Muscle of leg (tissue), 16 donors: ENCODE measurements at places on chromosomes 6 and 20.

GRCh38 chr6:7224731-7225130, 88.3 kb downstream of the SSR1 start:
- no peak for DNase-seq

GRCh38 chr20:63529180-63529860, 7.9 kb downstream of the PTK6 start:
- DNase-seq, result no peak

DNA sequence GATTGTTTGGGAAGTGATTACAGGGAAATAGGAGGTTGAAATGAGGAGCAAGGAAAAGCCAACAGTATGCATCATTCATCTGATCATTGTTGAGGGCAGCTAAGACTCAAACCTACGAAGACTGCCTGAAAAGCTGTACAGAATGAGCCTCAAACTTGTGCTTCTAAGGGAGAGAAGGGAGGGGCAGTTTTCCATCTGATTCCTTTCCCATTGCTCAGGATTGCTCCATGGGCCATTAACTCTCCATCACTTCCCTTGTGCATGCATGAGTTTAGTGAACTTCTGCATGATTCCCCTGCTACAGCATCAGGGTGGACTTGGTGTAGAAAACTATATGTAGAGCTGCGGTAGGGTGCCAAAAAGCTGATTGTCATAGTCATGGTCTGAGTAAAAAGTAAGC, 742.7 kb upstream of the SLC35B3 start:
- no peak for DNase-seq

DNA sequence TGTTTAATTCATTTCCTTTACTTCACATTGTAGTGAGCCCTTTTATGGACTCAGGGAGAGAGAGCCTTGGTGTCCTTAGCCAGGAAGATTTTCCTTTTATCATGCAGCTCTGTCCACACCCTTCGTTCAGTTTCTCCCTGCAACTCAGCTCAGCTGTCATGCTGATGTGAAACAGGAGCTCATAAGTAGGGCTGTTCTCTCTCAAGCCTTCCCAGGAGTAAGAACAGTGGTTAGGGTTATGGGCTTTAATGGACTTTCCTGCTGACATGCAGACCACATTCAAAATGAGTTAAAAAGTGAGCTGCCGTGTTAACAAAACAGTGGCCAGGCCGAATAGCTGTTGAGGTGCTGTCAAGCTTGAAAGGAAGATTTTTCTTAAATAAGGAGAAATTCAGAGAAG, 104.1 kb downstream of the BCKDHB start:
- DNase-seq, result peak; percentile 76

GRCh38 chr6:40715570-40716403, 128.6 kb upstream of the LRFN2 start:
- peak; percentile 19 for DNase-seq
